Left ventricle myocardium inferior (tissue), 1 donor: ENCODE measurements at places on chromosomes 7 and 10. TPM values are rescaled to one million over a fixed set of nuclear protein-coding genes. Genes with fewer than 3 reads are reported as not detected.
A peak's percentile ranks its signal among the peaks of the same experiment; 100 is the strongest.

GRCh38 chr10:84517554-84517953, 189.2 kb downstream of the CCSER2 start:
- no peaks in the 10 kb centered on the region for H3K27me3 ChIP-seq
- DNase-seq: no peak
- H3K27ac ChIP-seq: no peak overlapping the region
- no peaks in the 10 kb centered on the region for H3K4me1 ChIP-seq
- H3K4me3 ChIP-seq: no peak overlapping the region

GRCh38 chr7:147145194-147145593, 1028.6 kb downstream of the CNTNAP2 start:
- no peak for DNase-seq
- no peaks in the 10 kb centered on the region for H3K4me1 ChIP-seq
- H3K36me3 ChIP-seq: no peaks in the 10 kb centered on the region
- no peak overlapping the region for H3K4me3 ChIP-seq

DNA sequence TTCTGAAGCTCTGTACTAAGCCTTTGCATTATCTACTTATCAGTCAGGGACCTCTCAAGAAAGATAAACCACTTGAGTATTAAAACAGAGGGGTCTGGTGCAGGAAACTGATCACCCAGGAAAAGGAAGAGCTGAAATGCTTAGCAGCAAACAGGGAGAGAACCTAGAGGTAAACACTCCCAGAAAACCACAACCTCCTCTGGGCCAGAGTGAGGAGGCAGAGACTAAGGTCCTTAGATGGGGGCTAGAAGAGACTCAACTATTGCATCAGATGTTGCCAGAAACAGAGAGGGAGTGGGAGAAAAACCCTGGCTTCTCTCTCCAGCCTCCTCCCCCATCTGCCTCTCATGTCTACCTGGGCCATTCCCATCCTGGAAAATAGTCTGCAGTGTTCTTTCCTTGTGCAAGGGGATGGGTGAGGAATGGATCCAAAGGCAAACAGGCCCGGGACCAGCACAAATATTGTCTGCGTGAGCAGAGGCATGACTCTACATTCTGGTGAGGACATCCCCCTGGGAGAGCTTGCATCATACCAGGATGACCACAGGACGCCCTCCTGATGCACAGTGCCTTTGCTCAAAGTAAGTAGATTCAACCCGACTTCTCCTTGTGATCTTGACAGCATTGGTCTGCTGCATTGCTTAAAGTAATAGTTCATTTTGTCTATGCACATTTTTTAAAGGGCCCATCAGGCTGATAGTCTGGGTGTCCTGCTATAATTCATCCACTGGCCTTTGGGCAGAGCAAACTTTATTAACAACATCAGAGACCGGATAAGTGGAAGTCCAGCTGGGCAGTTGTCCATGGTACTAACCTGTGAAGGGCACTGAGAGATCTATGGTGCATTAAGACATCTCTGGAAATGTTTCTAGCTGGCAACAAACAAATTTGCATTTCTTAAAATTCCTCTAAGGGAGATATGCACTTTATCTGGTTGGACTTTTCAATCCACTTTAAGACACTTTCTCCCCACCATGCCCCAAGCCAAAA, 22.4 kb upstream of the ODAD2 start:
- no peaks in the 10 kb centered on the region for H3K4me1 ChIP-seq
- DNase-seq: no peak
- no peak overlapping the region for H3K4me3 ChIP-seq

- H3K36me3 ChIP-seq: no peaks in the 10 kb centered on the region
- peaks cover 49% of the 10 kb centered on the region for H3K27me3 ChIP-seq
- peaks cover 26% of the 10 kb centered on the region for H3K4me1 ChIP-seq
- H3K4me3 ChIP-seq: peak overlapping the region; percentile 83
- DNase-seq: peak; percentile 26
Measured at GRCh38 chr10:70053218-70053840, 683 bp downstream of the MACROH2A2 start.

GRCh38 chr10:51999096-51999495, 299.7 kb upstream of the CSTF2T start:
- H3K4me3 ChIP-seq: no peak overlapping the region
- H3K27me3 ChIP-seq: no peaks in the 10 kb centered on the region

- H3K4me1 ChIP-seq: no peaks in the 10 kb centered on the region
- no peak for DNase-seq
- H3K36me3 ChIP-seq: no peaks in the 10 kb centered on the region
- H3K4me3 ChIP-seq: no peak overlapping the region
- H3K27me3 ChIP-seq: peaks cover 34% of the 10 kb centered on the region
- H3K27ac ChIP-seq: no peak overlapping the region
Measured at GRCh38 chr7:43136064-43136463, 23.6 kb downstream of the HECW1 start.

- H3K27me3 ChIP-seq: no peaks in the 10 kb centered on the region
- H3K36me3 ChIP-seq: no peaks in the 10 kb centered on the region
- no peaks in the 10 kb centered on the region for H3K4me1 ChIP-seq
- H3K27ac ChIP-seq: no peak overlapping the region
- H3K4me3 ChIP-seq: no peak overlapping the region
Measured at GRCh38 chr7:40403703-40404476, 269.1 kb downstream of the SUGCT start.

DNA sequence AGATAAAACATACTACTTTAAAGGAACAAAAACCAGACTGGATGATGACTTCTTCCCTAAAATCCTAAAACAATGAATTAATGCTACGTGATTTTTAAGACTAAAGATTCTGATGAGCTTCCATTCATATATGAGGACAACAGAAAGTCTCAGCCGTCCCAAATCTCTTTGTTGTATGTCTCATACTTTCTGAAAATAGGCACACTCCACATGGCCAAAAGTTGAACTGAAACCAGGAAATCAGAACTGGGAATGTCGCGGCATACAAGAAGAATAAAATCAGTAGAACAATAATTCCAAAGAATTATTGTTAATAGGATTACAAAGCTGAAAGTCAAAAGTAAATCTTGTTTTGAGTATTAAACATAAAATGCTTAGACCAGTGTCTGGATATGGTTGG, 195.4 kb upstream of the GHITM start:
- H3K27ac ChIP-seq: no peak overlapping the region
- no peaks in the 10 kb centered on the region for H3K36me3 ChIP-seq
- H3K4me1 ChIP-seq: no peaks in the 10 kb centered on the region
- DNase-seq: no peak
- H3K27me3 ChIP-seq: peaks cover 13% of the 10 kb centered on the region
- H3K4me3 ChIP-seq: no peak overlapping the region

GRCh38 chr7:84844771-84845170, 342.1 kb downstream of the SEMA3D start:
- no peaks in the 10 kb centered on the region for H3K4me1 ChIP-seq
- no peak overlapping the region for H3K27ac ChIP-seq
- no peaks in the 10 kb centered on the region for H3K27me3 ChIP-seq
- H3K36me3 ChIP-seq: no peaks in the 10 kb centered on the region
- DNase-seq: no peak

- H3K36me3 ChIP-seq: no peaks in the 10 kb centered on the region
- H3K4me1 ChIP-seq: peaks cover 12% of the 10 kb centered on the region
- peak; percentile 60 for DNase-seq
- H3K27me3 ChIP-seq: no peaks in the 10 kb centered on the region
Measured at GRCh38 chr7:149742075-149742701, 31.2 kb downstream of the ZNF467 start.

DNA sequence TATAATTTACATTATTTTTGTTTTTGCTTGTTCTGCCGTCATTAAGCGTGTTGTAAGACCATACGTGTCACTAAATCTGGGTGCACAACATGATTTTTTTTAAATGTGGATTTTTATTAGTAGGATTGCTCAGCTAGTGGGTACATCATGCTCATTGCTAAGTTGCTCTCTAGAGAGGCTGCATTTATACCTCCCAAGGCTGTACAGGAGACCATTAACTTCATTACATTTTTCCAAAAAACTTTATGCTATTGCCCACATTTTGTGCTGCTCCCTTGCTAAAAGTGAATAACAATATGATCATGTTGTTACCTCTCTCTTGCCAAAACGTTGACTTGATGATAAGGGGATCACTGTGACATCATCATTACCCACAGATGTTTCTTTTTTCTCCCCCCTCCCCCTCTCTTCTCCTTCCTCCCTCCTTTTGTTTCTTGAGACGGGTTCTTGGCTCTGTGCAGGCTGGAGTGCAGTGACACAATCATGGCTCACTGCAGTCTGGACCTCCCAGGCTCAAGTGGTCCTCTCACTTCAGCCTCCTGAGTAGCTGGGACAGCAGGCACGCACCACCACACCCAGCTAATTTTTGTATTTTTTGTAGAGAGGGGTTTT, 65.1 kb downstream of the BMPR1A start:
- H3K4me3 ChIP-seq: no peak overlapping the region
- DNase-seq: no peak
- H3K27me3 ChIP-seq: no peaks in the 10 kb centered on the region
- no peaks in the 10 kb centered on the region for H3K36me3 ChIP-seq

GRCh38 chr7:41107330-41107937, 595.5 kb downstream of the INHBA start:
- no peaks in the 10 kb centered on the region for H3K36me3 ChIP-seq
- DNase-seq: no peak
- no peak overlapping the region for H3K4me3 ChIP-seq
- no peak overlapping the region for H3K27ac ChIP-seq

- H3K36me3 ChIP-seq: peaks cover 35% of the 10 kb centered on the region
- H3K4me1 ChIP-seq: peaks cover 98% of the 10 kb centered on the region
Measured at GRCh38 chr10:79116801-79117723, 48.3 kb downstream of the ZMIZ1 start.

DNA sequence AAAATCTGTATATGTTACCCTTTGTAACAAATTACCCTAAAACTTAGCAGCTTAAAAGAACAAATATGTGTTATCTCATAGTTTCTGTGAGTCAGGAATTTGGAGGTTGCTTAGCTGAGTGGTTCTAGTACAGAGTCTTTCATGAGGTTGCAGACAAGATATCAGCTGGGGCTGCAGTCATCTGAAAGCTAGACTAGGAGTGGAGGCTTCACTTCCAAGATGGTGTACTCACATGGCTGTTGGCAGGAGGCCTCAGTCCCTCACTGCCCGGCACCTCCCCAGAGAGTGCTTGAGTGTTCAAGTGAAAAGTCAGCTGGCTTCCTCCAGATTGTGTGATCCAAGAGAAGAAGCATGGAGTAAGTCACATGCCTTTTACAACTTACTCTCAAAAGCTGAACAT, 16.9 kb upstream of the GGCT start:
- no peak overlapping the region for H3K4me3 ChIP-seq
- DNase-seq: peak; percentile 64
- H3K27ac ChIP-seq: peak overlapping the region; percentile 19
- peaks cover 8% of the 10 kb centered on the region for H3K36me3 ChIP-seq

- no peaks in the 10 kb centered on the region for H3K36me3 ChIP-seq
- peaks cover 6% of the 10 kb centered on the region for H3K4me1 ChIP-seq
- no peak overlapping the region for H3K27ac ChIP-seq
Measured at GRCh38 chr10:104277785-104278184, 8.8 kb downstream of the GSTO2 start.

DNA sequence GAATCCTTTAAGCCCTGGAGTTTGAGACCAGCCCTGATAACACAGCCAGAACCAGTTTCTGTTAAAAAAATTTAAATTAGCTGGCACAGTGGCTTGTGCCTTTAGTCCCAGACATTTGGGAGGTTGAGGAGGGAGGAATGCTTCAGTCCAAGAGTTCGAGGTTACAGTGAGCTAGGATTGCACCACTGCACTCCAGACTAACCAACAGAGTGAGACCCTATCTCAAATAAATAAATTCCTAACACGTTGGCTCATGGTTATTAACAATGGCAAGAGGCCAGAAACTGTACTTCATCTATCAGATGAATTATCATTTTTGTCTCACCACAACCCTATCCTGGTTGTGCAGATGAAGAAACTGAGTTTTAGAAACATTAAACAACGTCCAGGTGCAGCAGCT, 2.1 kb upstream of the PPIA start:
- peaks cover 37% of the 10 kb centered on the region for H3K4me1 ChIP-seq
- no peak overlapping the region for H3K4me3 ChIP-seq
- H3K27ac ChIP-seq: no peak overlapping the region
- no peaks in the 10 kb centered on the region for H3K27me3 ChIP-seq

- no peaks in the 10 kb centered on the region for H3K27me3 ChIP-seq
- no peak for DNase-seq
- H3K4me1 ChIP-seq: peaks cover 20% of the 10 kb centered on the region
- H3K4me3 ChIP-seq: no peak overlapping the region
- no peaks in the 10 kb centered on the region for H3K36me3 ChIP-seq
- no peak overlapping the region for H3K27ac ChIP-seq
Measured at GRCh38 chr7:34751725-34752643, 94.0 kb downstream of the NPSR1 start.

- no peaks in the 10 kb centered on the region for H3K4me1 ChIP-seq
- H3K36me3 ChIP-seq: no peaks in the 10 kb centered on the region
- DNase-seq: no peak
- H3K27ac ChIP-seq: no peak overlapping the region
- H3K27me3 ChIP-seq: no peaks in the 10 kb centered on the region
Measured at GRCh38 chr10:129662426-129662825, 195.4 kb downstream of the MGMT start.

DNA sequence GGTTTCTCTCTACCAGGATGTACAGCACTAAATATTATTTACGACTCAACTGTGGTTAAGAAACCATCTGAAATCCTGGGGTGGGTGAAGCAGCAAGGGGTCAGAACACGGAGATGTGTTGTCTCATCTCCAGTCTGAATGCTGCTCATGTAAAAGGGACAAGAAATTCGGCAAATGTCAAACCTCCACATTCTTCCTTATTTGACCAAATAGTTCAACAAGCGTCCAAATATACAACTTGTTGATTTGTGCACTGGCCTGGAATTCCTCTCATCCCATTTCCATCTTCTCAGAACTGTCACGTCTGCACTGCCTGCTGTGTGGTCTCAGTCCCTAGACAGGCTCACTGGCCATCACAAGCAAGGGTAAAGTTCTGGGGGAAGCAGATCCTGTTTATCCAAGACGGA, 520.0 kb downstream of the PARD3 start:
- H3K4me1 ChIP-seq: peaks cover 15% of the 10 kb centered on the region
- H3K27me3 ChIP-seq: no peaks in the 10 kb centered on the region
- DNase-seq: no peak
- no peaks in the 10 kb centered on the region for H3K36me3 ChIP-seq
- H3K27ac ChIP-seq: no peak overlapping the region

The STEAP1 gene
- 1.2 TPM for total RNA-seq

The ASB10 gene
- total RNA-seq: 35.4 TPM

The DYDC2 gene
- not detected for total RNA-seq

The TRPV6 gene
- total RNA-seq: not detected

The FOXI2 gene
- total RNA-seq: 0.08 TPM

The ABHD11 gene
- total RNA-seq: 25.2 TPM

The HMX3 gene
- total RNA-seq: not detected

The LRRC17 gene
- total RNA-seq: 2.3 TPM

The GATA3 gene
- total RNA-seq: 1.4 TPM

The EFCAB10 gene
- total RNA-seq: not detected

The AKR1D1 gene
- total RNA-seq: not detected

The RBP3 gene
- not detected for total RNA-seq
